Esophagus (tissue), 2 donors: ENCODE measurements at places on chromosomes 5 and 9. TPM values are rescaled to one million over a fixed set of nuclear protein-coding genes. Genes with fewer than 3 reads are reported as not detected.

OTULINL gene
- polyA plus RNA-seq: 1.4 TPM

PCDHB10 gene
- polyA plus RNA-seq: 0.44 TPM

LHX6 gene
- 1.0 TPM for polyA plus RNA-seq

PCDHA11 gene
- not detected for polyA plus RNA-seq

IFNW1 gene
- polyA plus RNA-seq: not detected

PRR16 gene
- polyA plus RNA-seq: 0.35 TPM

TAF11L2 gene
- polyA plus RNA-seq: not detected

HTR4 gene
- polyA plus RNA-seq: 0.20 TPM

INSL6 gene
- polyA plus RNA-seq: not detected

BNC2 gene
- polyA plus RNA-seq: 1.6 TPM

HMMR gene
- 2.1 TPM for polyA plus RNA-seq

TXNDC8 gene
- polyA plus RNA-seq: not detected

PCDHGA12 gene
- 0.34 TPM for polyA plus RNA-seq

LHX3 gene
- polyA plus RNA-seq: not detected

ANKRD20A1 gene
- 0.85 TPM for polyA plus RNA-seq

PCDHGC5 gene
- polyA plus RNA-seq: 0.05 TPM

ENTREP1 gene
- 6.4 TPM for polyA plus RNA-seq

PDGFRB gene
- 9.6 TPM for polyA plus RNA-seq

SURF1 gene
- polyA plus RNA-seq: 41.2 TPM

ZNF169 gene
- polyA plus RNA-seq: 2.2 TPM

CCDC180 gene
- polyA plus RNA-seq: 1.6 TPM

TMEM167A gene
- 28.4 TPM for polyA plus RNA-seq

SLC6A3 gene
- not detected for polyA plus RNA-seq

HTR1A gene
- polyA plus RNA-seq: not detected

CD74 gene
- polyA plus RNA-seq: 111 TPM

SPATA31E1 gene
- polyA plus RNA-seq: not detected

NTNG2 gene
- 0.18 TPM for polyA plus RNA-seq

CARD6 gene
- 7.9 TPM for polyA plus RNA-seq

SPINK5 gene
- 1,309 TPM for polyA plus RNA-seq

PCDHB3 gene
- polyA plus RNA-seq: 0.14 TPM

SPATA31A3 gene
- not detected for polyA plus RNA-seq

STXBP1 gene
- 4.7 TPM for polyA plus RNA-seq

PCSK1 gene
- polyA plus RNA-seq: 0.05 TPM

DMRT2 gene
- 0.08 TPM for polyA plus RNA-seq

MLANA gene
- not detected for polyA plus RNA-seq

GABRG2 gene
- polyA plus RNA-seq: not detected

CMYA5 gene
- polyA plus RNA-seq: 0.55 TPM

C5orf34 gene
- 1.2 TPM for polyA plus RNA-seq

SLC22A4 gene
- 0.14 TPM for polyA plus RNA-seq

FGD3 gene
- 2.3 TPM for polyA plus RNA-seq

WDR38 gene
- polyA plus RNA-seq: not detected

BSPRY gene
- 17.2 TPM for polyA plus RNA-seq

CAMK2A gene
- 0.24 TPM for polyA plus RNA-seq

ANKRD33B gene
- 1.3 TPM for polyA plus RNA-seq
